Sigmoid colon (tissue), 7 donors: ENCODE measurements at places on chromosomes 5 and 9. TPM values are rescaled to one million over a fixed set of nuclear protein-coding genes. Genes with fewer than 3 reads are reported as not detected.

Gene LCN9
- total RNA-seq: not detected

GRCh38 chr5:78320401-78320800 lies 25.9 kb upstream of the AP3B1 start:
- no peak overlapping the region for H3K4me3 ChIP-seq
- no peak overlapping the region for H3K27ac ChIP-seq
- no peaks in the 10 kb centered on the region for H3K36me3 ChIP-seq
- no peak for DNase-seq

DNA sequence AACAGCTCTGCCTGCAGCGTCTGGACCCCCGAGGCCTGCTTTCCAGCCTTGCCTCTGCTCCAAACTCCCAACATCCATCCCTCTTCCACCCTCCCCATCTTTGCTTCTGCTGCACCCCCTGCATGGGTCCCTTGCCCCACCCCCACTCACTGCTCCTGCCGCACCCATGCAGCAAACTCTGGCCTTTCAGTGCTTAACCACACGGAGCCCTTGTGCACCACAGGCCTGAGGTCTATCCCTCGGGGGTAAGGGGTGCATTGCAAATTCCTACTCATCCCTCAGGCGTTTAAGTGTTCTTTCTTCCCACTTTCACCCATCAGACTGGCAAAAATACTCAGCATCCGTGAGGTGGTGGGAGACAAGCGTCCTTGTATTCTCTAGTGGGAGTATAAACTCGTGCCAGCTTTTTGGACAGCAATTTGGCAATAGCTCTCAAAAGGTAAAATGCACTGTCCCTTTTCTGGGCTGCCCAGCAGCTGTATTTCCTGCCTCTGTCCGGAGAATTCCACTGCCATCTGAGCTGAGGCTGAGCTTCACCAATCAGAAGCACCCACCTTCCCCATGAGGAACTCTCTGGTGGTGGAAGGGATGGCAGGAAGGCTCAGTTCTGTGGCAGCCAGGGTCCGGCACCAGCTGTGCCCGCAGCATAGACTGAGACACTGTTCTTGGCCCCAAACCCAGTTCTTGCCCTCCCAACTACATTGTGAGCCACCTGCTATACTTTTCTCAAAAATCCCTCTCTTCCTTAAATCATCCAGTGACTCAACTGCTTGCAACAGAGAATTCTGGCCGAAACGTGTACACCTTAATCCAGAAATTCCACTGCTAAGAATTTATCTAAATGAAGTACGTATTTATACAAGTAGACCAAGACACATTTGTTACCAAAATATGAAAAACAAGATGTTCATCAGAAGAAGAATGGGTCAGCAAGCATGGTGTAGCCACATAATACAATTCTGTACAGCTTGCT lies 15.0 kb downstream of the PSMB7 start:
- peaks cover 12% of the 10 kb centered on the region for H3K36me3 ChIP-seq
- no peaks in the 10 kb centered on the region for H3K27me3 ChIP-seq
- H3K4me3 ChIP-seq: no peak overlapping the region
- no peak overlapping the region for H3K27ac ChIP-seq
- DNase-seq: no peak
- H3K4me1 ChIP-seq: peaks cover 26% of the 10 kb centered on the region

Gene ZNF883
- total RNA-seq: 1.4 TPM

Gene CCIN
- total RNA-seq: 0.71 TPM

GRCh38 chr5:94849821-94850736 lies 231.6 kb downstream of the SLF1 start:
- no peak overlapping the region for H3K4me3 ChIP-seq
- H3K27me3 ChIP-seq: no peaks in the 10 kb centered on the region
- no peaks in the 10 kb centered on the region for H3K4me1 ChIP-seq
- H3K36me3 ChIP-seq: no peaks in the 10 kb centered on the region

GRCh38 chr5:64831996-64832395 lies 63.3 kb downstream of the CWC27 start:
- H3K4me1 ChIP-seq: peaks cover 7% of the 10 kb centered on the region
- no peaks in the 10 kb centered on the region for H3K36me3 ChIP-seq
- no peaks in the 10 kb centered on the region for H3K27me3 ChIP-seq
- H3K27ac ChIP-seq: no peak overlapping the region

Gene FAM78A
- total RNA-seq: 2.0 TPM
